ENCODE measurements at places on chromosomes 2 and 18.

GRCh38 chr2:179860255-179861026 lies 971 bp downstream of the ZNF385B start:
- DNase-seq, result no peak

GRCh38 chr2:56107502-56108220 lies 76.1 kb upstream of the CCDC85A start:
- no peak for DNase-seq

- no peak for DNase-seq
Observed at GRCh38 chr18:37298816-37299215, 266.8 kb downstream of the CELF4 start.

DNA sequence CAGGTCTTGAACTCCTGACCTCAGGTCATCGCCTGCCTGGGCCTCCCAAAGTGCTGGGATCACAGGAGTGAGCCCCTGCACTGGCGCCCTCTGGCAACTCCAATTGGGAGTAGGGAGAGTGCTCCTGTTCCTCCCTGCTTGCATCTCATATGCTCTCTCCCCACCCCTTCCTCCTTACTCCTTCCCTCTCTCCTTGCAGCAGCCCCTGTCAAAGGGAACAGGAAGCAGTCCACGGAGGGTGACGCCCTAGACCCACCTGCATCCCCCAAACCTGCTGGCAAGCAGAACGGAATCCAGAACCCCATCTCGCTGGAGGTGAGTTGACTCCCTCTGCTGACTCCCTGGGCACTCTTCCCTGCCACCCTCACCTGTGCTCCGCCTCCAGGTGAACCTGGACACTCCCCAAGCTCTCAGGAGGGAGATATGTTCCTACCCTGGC lies 10.7 kb downstream of the ARID5A start:
- DNase-seq, result no peak

DNA sequence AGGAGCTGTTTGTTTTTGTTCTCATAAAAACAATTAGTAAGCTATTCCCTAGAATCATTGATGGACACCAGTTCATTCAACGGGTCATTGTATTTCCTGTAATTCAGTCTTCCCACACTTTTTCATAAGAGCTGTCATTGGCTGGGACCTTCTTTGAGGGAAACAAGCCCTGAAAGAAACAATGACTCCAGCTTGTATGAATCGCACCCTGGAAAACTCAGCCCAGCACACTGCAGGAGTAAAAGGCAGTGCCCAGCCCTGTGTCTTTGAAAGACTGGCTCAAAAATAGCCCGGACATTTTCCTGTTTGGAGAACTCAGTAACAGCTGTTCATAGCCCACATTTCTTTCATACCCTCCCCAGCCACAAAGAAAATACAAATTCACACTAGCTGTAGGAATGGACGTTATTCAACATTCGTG lies 81.5 kb downstream of the NCKAP5 start:
- peak; percentile 18 for DNase-seq

DNA sequence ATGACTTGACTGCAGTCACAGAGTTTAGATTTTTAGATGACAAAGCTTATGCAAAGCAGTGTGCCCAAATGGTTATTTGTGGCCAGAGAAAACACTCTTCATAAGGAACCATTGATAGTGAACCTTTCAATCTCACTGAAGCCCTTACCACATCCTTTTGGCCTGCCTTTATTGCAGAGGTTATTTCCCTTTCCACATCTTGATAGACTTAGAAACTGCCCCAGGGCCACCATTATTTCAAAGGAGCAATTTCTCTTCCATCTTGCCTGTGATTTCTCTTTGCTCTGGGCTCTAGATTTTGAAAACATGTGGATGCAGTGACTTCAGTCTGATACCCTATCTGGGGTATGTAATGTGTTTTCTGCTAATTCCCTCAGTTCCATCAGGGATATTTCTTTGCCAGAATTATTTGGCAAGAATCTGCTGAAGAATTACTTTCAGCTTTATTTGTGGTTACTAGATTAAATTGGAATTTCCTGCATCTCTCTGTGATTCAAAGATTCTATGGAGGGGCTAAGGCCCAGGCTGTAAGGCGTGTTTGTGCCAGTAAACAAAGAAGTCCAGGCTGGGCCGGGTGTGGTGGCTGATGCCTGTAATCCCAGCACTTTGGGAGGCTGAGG lies 51.0 kb downstream of the MOGAT1 start:
- no peak for DNase-seq

- no peak for DNase-seq
Observed at GRCh38 chr18:74505776-74506175, 9.6 kb downstream of the CNDP2 start.

DNA sequence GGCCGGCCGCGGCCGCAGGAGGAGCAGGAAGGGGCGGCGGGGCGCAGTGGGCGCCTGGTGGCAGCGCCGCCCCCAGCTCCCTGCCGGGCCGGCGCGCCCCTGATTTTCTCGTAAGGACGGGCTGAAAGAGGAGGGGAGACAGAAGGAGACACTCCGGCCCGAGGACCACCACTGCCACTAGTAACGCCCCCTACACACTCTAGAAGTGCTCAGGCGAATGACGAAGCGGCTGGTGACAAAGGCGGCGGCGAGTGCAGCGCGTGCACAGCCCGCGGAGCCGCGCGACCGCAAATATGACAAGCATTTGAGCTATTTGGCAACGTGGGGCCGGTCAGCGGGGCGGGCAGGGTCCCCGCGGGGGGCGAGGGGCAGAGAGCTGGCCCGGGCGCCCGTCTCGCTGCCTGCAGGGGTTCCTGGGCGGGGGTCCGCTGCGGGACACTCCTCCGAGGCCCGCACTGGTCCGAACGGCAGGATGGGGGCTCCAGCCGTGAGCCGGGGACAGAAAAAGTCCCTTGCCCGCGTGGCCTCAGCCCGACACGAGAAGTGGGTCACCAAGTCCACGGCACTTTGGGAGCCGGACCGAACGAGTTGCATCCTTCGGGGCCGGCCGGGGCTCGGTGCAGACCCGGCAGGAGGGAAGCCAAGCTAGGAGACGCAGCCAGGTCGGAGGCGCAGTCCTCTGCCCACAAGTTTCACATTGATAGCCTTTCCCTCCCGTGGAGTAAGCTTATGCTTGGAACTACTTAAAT lies 524 bp upstream of the SERTAD2 start:
- peak; percentile 83 for DNase-seq

GRCh38 chr18:50879302-50880118 lies 592 bp downstream of the ME2 start:
- DNase-seq, result peak; percentile 24

DNA sequence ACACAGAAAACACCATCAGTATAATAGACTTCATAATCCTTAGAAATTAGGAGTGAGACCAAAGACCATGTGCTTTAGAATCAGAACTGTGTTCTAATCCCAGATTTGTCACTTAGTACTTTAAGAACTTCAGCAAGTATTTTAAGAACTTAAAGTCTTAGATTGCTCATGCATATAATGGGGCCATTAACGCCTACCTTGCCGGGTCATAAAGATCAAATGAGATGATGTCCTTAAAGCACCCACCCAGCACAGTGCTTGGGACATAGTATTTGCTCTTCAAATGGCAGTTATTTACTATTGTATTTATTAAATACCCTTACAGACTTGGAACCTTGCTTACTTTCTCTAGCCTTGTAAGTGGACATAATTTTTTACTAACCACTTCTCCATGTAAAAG lies 156.1 kb downstream of the GREB1L start:
- no peak for DNase-seq

DNA sequence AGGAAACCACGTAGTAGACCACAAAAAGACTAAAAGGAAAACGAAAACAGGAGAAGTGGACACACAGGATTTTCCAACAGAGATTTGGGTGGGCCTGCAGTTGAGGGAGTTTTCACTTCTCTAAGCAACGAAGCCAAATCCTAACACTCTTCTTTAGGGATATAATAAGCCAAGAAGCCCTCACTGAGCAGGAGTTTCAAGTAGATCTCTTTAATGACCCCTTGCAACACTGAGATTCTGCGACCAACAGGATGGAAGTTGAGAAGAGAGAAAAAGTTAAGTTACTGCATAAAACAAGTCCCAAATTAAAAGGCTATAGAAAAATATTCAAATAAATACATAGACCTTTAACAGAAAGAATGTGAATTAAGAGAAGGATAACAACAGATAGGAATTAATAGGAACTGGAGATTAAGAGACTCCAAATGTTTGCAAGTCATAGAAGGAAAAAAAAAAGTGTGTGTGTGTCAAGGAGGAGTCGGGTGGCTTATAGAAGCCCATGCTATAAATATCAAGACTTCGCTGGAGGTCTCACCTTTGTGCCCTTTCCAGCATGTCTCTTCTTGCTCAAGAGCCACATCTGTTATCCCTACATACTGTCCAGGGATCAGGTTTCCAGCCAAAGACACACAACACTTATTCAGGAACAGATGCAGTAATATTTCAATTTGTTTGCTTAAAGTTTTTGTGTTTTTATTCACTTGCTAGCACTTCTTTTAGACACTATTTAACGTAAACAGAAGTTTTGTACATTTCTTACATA lies 69.4 kb upstream of the ARHGAP28 start:
- no peak for DNase-seq

DNA sequence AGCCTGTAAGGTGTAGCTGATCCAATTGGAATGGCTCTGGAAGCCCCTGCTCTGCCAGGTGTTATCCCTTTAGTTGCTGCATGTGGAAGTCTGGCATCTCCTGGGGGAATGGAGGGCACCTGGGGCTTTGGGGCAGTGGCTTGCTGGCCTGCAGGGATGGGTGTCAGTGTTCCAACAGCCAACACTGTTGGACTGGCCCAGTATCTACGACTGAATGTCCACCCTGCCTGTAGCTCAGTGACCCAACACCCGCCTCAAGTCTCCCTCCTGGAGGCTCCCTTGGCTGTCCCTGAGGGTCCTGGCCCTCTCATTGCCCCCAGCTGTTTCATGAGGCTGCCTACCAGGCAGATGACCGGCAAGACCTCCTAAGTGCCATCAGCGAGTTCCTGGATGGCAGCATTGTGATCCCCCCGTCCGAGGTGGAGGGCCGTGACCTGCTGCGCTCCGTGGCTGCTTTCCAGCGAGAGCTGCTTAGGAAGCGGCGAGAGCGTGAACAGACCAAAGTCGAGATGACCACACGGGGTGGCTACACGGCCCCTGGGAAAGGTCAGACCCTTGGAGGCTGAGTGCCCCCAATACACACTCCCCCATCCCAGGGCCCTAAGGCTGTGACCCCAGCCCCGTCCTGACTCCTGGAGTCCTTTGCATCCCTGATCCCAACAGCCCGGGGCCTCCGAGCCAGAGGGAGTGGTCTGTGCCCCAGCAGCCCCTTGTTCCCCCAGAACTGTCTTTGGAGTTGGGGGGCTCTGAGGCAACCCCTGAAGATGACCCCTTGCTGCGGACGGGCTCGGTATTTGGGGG lies 7.7 kb downstream of the SLC4A3 start:
- DNase-seq, result no peak

- DNase-seq, result no peak
Observed at GRCh38 chr2:65574993-65575392, 142.6 kb upstream of the SPRED2 start.

- peak; percentile 65 for DNase-seq
Observed at GRCh38 chr18:48832938-48833700, 117.6 kb downstream of the SMAD7 start.

DNA sequence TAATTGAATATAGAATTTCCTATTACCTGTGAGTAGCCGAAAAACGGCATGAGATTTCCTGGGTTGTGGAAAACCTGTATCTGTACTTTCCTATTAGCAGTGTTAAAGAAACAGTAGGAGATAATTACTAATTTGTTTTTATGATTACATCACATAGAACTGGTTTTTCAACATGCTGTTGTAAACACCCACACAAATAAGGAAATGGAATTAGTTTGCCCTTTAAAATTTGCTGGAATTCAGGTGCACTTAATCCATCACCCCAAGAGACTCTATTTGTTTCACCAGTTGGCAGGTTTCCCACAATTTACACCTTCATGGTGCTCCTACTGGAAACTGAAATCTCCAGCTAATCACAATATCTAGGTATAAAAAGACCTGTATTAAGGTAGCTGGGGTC lies 274.1 kb upstream of the SLC8A1 start:
- no peak for DNase-seq

DNA sequence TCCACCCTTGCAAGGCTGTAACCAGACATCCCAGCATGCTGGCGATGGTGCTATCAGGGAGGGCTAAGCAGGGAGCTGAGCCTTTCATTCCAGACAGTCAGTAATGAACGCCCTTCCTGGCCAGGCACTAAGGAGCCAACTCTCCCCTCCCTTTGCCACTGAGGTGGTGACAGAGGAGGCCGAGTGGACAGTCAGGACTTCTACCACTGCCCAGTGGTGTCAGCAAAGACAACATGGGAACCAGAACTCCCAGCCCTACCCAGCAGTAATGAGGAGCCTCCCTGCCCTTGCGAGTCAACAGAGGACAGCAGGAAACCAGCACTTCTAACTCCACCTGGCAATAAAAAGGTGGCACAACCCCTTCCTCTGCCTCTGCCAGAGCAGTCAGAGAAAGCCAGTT lies 68.6 kb downstream of the ZAP70 start:
- DNase-seq, result no peak
